ENCODE measurements at places on chromosomes 16 and 17.

- DNase-seq, result no peak
Measured at GRCh38 chr16:35425270-35425669, 1965.9 kb downstream of the TP53TG3F start.

DNA sequence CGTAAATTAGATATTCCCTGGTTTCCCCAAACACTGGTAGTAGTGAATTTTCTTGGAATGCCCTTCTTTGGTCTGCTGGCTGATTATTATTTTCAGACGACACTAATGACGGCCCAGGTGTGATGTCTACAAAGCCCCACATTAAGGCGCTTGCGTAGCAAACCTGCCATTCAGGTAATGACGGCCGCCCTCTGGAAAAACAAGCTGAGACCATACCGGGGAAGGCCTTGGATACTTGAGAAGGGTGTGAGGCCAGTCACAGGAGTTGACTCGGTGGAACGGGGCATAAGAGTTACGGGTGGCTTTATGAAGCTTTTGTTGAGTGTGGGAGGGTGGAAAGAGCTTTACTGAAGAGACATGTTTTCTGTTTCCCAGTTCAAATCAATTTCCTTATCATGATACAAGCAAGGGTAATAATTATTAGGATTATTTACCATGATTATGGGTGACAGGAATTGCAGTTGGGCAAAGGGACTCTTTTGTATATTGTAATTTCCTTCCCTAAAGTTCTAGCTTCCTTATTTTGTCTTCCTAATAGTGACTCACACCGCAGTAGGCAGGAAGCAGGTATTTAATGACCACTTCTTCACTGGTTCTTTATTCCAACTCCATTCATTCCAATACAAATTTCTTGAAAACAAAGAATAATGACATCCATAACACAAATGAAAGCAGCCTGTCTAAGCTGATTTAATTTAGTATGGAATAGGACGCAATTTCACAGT lies 24.8 kb downstream of the KRT23 start:
- no peak for DNase-seq

GRCh38 chr16:89917773-89918452 lies 749 bp upstream of the MC1R start:
- DNase-seq, result no peak

DNA sequence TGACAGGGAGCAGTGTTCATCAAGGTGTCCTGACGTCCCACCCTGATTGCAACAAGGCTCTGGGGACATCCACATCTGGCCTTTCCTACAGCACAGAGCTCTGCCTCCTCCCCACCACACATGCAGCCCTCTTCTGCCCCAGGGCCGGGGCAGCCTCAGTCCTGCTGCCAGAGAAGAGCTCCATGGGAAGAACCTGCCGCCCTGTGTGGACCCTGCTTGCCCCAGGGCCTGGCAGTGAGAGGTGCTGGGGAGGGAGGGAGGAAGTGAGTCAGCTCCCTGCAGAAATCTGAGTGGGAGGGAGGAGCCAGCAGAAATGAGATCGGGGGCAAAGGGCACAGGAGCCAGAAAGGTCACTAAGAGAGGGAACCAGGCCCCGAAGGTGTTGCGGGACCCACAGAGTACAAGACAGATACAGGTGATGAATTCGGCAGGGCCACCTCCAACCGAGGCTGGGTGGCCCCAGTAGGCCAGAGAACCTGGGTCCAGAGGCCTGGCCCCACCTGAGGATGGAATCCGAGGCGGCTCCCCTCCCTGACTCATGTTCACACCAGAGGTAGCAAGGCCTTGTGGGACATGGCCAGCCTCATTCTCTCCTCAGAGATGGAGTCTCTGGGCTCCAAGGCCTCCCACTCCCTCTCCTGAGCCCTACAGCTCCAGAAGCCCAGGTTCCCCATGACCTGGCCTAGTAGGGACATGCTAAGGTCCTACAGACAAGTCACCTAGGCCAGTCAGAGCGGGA lies 24.8 kb downstream of the MYO18A start:
- peak; percentile 11 for DNase-seq

GRCh38 chr16:49343291-49343690 lies 30.3 kb upstream of the C16orf78 start:
- no peak for DNase-seq

All from NCI-H510A treated with DMSO at 0.1 percent for 48 hours (cell line).